Dorsolateral prefrontal cortex (tissue), 122 donors: ENCODE measurements at places on chromosomes 12 and 14.

GRCh38 chr12:132788375-132789098 lies 26.9 kb upstream of the ANKLE2 start:
- DNase-seq: no peak

GRCh38 chr12:63889721-63890509 lies 45.4 kb downstream of the SRGAP1 start:
- no peak for DNase-seq

GRCh38 chr12:59067083-59067482 lies 146.8 kb upstream of the LRIG3 start:
- DNase-seq: no peak

GRCh38 chr14:92978229-92979021 lies 55.5 kb downstream of the CHGA start:
- no peak for DNase-seq

DNA sequence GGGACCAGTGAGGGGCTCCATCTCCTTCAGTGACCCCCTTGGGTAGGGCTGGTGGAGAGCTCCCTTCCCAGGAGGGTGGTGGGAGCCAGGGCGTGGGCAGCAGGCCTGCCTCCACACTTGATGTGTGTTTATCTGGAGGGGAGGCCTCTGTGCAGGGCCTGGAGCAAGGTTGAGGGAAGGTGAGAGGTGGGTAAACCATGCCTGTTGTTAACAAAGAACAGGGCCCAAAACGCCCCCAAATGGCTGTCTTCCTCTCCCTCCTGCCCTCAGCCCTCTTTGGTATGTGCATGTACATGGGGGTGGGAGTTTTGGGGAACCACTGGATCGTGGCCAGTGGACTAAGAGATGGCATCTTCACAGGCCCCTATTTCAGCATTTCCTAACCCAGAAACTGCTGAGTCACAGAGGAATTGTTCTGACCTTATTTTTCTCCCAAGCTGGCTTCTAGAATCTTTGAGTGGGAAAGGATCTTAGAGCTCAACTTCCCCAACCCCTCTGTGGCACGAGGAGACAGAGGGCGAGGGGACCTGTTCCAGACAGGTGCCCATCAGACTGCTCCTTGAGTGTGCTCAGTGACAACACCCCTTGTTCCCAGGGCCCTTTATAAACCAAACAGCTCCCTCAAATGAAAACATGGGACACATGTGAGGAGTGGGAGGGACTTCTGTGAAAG lies 3.6 kb downstream of the SLC48A1 start:
- DNase-seq: no peak

- DNase-seq: no peak
Measured at GRCh38 chr12:54940727-54941315, 43.7 kb downstream of the TESPA1 start.
